ENCODE measurements at places on chromosomes 2 and 18.

DNA sequence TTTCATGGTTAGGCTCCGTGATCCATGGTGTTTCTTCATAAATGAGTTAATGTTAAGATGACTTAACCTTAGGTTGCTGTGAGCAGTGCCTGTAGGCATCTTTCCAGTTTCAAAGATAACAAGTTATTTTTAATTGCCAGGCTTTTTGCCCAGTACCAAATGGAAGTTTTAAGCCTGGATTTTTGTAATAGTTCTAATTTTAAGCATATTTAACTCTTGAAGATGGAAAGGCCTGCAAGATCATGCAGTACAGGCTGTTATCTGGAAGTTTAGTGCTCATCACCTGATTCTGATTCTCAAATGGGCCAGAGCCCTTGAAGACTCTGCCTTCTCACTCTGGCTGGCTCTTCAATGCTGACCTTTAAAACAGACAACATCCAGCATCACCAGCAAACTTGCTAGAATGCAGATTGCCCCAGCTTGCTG, 141.3 kb downstream of the NCK2 start:
- H3K36me3 ChIP-seq: peaks cover 31% of the 10 kb centered on the region
- peak overlapping the region; percentile 80 for H3K27ac ChIP-seq
- H3K4me1 ChIP-seq: peaks cover 81% of the 10 kb centered on the region
- DNase-seq: no peak
- H3K4me3 ChIP-seq: peak overlapping the region; percentile 29

DNA sequence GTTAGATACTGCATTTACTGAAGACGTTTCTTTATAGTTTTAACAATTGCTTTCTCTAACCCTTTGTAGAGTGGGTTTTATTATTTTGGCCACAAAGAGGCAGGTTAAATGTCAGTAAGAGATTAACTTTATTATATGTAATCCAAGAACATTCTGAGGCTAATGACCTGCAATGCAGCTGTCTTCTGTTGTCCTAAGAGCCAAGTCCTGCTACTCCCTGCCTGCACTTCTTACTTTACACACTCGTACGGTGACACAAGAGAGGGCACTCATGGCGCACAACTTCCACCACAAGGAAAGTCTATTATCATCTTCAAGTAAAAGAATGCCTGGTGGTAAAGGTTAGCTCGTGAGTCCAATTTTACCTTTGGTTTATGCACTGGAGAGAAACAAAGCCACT, 471.0 kb upstream of the HNMT start:
- no peak overlapping the region for H3K4me3 ChIP-seq
- no peak for DNase-seq
- H3K27ac ChIP-seq: no peak overlapping the region
- no peaks in the 10 kb centered on the region for H3K27me3 ChIP-seq
- H3K4me1 ChIP-seq: no peaks in the 10 kb centered on the region

GRCh38 chr2:62627667-62628066, 77.8 kb upstream of the EHBP1 start:
- peaks cover 2% of the 10 kb centered on the region for H3K36me3 ChIP-seq
- H3K27me3 ChIP-seq: peaks cover 36% of the 10 kb centered on the region
- H3K4me1 ChIP-seq: no peaks in the 10 kb centered on the region

DNA sequence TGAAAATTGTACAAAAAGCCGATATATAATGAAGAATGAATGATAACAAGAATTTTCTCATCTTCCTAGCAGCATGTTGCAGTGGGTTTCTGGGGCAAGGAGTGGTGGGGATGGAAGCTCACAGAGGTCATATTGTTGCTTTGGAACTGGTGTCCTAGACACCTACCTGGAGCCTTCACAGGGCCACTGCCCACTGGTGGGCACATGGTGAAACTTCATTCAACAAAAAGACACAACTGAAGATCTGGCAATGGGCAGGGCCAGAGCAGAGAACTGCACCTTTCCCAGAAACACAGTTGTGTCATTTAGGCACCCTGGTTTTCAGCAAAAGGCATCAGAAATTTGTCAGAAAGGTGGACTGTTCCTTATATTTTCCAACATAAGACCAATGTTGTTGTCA, 115.3 kb downstream of the FHOD3 start:
- DNase-seq: no peak
- peaks cover 2% of the 10 kb centered on the region for H3K36me3 ChIP-seq

DNA sequence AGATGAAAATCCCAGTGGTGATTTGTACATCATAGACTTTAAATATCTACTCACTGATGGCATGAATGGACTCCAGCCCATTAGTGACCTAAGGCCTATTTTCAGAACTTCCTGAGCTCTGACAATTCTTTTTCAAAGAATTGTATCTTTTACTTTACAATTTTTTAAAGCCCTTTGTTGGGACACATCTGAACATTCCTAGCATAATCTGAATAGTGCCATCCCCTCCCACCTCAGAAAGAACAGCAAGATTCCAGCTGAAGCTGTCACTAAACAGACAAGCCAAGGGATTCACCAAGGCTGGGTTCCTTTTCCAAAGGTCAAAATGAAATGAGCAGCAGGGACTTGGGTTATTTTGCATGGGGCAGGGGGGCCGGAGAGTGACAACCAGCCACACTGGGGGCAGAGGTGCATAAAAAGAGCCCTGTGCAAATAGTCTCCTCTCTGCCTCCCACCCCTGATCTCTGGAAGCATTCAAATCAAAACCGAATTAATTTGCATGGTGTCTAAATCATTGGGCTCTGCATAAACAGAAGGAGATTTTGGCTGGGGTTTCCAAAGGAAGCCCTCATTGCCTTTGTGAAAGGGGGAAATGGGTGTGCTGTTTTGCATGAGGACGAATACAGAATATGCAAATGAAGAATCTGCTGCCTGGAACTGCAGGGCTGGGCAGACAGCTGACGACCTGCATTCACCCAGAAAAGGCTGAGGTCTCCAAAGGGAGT, 17.2 kb downstream of the EPHA4 start:
- H3K4me3 ChIP-seq: no peak overlapping the region
- H3K27me3 ChIP-seq: no peaks in the 10 kb centered on the region
- no peak for DNase-seq
- H3K4me1 ChIP-seq: peaks cover 22% of the 10 kb centered on the region
- peak overlapping the region; percentile 49 for H3K27ac ChIP-seq

GRCh38 chr2:173851141-173851641, 114.0 kb downstream of the SP3 start:
- no peak for DNase-seq
- no peak overlapping the region for H3K4me3 ChIP-seq
- H3K4me1 ChIP-seq: no peaks in the 10 kb centered on the region
